Purkinje cell (primary cell): ENCODE measurements at places on chromosomes 6 and 20. TPM values are rescaled to one million over a fixed set of nuclear protein-coding genes. Genes with fewer than 3 reads are reported as not detected.

BMP2 gene
- polyA plus RNA-seq: 0.78 and 0.79 TPM in 2 replicates

CTCFL gene
- polyA plus RNA-seq: 0.63 TPM in 1 of 2 replicates, not detected in the other

CLDN20 gene
- polyA plus RNA-seq: not detected in 2 replicates

CPXM1 gene
- not detected in 2 replicates for polyA plus RNA-seq

SIRPB2 gene
- polyA plus RNA-seq: not detected in 2 replicates
